ENCODE measurements at places on chromosomes 6 and 20. TPM values are rescaled to one million over a fixed set of nuclear protein-coding genes. Genes with fewer than 3 reads are reported as not detected.

OXT gene
- total RNA-seq = not detected

TTI1 gene
- 54.0 TPM for total RNA-seq

DNA sequence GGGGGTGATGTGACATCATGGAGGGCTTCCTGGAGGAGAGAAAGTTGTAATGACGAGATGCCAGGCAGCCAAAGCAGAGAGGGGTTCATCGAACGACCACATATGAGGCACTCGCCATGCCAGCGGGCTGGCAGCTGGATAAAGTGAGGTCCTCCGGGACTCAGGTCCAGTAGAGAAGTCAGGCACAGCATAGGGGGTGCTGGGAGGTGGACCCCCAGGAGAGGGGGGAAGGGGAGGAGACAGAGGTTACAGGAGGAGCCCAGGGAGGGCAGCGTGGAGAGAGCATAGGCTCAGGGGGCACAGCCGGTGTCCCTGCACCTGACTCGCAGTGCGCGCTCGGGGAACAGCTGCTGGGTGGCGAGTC, 174.7 kb downstream of the BMP7 start:
- no peak overlapping the region for H3K27ac ChIP-seq
- peaks cover 9% of the 10 kb centered on the region for H3K4me1 ChIP-seq
- peaks cover 13% of the 10 kb centered on the region for H3K36me3 ChIP-seq
- H3K27me3 ChIP-seq = peaks cover 95% of the 10 kb centered on the region
- no peak for DNase-seq

DNA sequence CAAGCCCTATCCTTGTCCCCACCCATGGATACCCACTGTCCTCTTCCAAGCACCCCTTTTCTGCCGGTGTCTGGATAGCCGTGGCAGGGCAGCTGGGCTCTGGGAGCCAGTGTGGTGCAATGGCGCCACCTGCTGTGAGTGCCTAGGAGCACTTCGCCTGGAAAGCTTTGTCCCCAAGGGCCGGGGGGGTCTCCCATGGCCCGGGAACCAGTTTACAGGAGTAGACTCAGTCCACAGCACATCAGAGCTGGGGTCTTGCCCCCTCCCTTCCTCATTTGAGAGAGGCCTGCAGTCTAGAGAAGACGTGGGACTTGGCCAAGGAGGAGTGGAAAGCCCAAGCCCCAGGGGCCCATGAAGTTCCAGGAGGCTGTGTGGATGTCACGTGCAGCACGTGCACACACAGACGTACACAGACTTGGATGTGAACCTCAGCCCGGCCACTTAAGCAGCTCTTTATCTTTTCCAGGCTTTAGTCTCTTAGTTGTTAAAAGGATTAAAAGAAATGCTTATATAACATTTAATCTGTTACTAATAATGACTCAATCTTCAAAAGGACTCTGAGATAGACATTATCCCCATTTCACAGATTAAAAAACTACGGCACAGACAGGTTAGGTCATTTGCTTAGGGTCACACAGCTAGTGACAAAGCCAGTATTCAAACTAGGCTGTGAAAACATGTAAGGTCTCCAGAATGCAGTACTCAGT, 40.9 kb upstream of the CDH22 start:
- no peak overlapping the region for H3K4me3 ChIP-seq
- peaks cover 14% of the 10 kb centered on the region for H3K27me3 ChIP-seq
- no peak overlapping the region for H3K27ac ChIP-seq
- DNase-seq = peak; percentile 74

GRCh38 chr6:27280540-27281000, 31.5 kb downstream of the POM121L2 start:
- H3K27me3 ChIP-seq = no peaks in the 10 kb centered on the region
- peaks cover 20% of the 10 kb centered on the region for H3K36me3 ChIP-seq
- H3K4me3 ChIP-seq = peak overlapping the region; percentile 93
- H3K27ac ChIP-seq = peak overlapping the region; percentile 97
- H3K4me1 ChIP-seq = peaks cover 8% of the 10 kb centered on the region
- peak; percentile 34 for DNase-seq

- DNase-seq = no peak
- no peaks in the 10 kb centered on the region for H3K36me3 ChIP-seq
- no peak overlapping the region for H3K4me3 ChIP-seq
- no peaks in the 10 kb centered on the region for H3K27me3 ChIP-seq
Observed at GRCh38 chr6:124522335-124522734, 439.9 kb upstream of the RNF217 start.

DNA sequence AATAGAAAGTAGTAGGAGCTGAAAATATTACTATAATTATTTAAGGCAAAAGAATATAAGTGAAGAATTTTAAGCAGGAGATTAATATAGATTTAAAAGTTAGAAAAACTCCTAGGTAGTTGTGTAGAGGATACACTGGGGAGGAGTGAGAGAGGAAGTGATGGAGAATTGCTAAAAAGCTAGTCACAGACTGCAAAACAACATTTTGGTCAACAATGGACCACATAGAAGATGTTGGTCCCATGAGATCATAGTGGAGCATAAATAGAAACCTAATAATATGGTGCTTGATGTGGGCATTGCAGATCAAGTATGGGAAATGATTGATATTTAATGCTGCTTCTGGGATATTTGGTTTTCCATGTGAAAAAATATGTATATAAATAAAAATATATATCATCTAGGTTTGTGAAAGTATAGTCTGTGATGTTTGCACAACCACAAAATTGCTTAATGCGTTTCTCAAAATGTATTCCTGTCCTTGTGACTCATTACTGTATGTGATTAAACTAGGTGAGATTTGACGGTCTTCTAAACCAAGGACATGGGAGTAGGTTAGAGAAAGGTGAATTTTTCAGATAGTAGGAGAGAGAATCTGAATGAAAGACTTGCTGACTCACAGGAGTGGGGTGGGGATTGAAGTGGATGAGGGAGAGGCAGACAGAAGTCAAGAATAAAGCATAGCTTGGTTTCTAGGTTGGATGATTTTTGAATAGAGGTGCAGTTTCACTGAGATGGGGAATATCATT, 174.0 kb downstream of the BCKDHB start:
- H3K27me3 ChIP-seq = no peaks in the 10 kb centered on the region
- DNase-seq = no peak
- H3K27ac ChIP-seq = no peak overlapping the region
- H3K4me1 ChIP-seq = peaks cover 9% of the 10 kb centered on the region

RPP21 gene
- total RNA-seq = 64.2 TPM

WFDC10B gene
- not detected for total RNA-seq

ENTPD6 gene
- 56.3 TPM for total RNA-seq

DNA sequence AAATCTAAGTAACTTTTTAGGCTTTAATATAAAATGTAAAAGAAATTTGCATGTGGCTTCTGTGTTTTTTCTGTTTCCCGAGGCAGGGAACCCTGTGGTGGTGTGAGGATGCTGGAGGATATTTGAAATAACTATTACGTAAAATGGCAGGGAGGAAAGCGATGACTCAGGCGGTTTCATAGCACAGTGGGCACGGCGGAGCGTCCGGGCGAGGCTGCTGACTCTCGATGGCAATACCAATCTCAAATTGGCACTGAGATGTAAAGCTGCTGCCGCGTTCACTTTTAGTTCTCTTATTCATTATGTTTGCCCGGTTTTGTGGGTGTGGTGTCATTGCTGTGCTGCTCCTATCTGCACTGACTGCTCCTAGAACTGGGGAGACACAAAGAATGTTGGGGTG, 254.3 kb downstream of the THBS2 start:
- H3K27me3 ChIP-seq = no peaks in the 10 kb centered on the region
- peak; percentile 31 for DNase-seq
- H3K36me3 ChIP-seq = no peaks in the 10 kb centered on the region
- no peak overlapping the region for H3K4me3 ChIP-seq
- no peak overlapping the region for H3K27ac ChIP-seq

- no peaks in the 10 kb centered on the region for H3K27me3 ChIP-seq
- peak overlapping the region; percentile 57 for H3K27ac ChIP-seq
- H3K4me3 ChIP-seq = no peak overlapping the region
- DNase-seq = no peak
- H3K4me1 ChIP-seq = peaks cover 47% of the 10 kb centered on the region
- peaks cover 10% of the 10 kb centered on the region for H3K36me3 ChIP-seq
Observed at GRCh38 chr20:53657732-53658131, 64.1 kb upstream of the ZNF217 start.

DNA sequence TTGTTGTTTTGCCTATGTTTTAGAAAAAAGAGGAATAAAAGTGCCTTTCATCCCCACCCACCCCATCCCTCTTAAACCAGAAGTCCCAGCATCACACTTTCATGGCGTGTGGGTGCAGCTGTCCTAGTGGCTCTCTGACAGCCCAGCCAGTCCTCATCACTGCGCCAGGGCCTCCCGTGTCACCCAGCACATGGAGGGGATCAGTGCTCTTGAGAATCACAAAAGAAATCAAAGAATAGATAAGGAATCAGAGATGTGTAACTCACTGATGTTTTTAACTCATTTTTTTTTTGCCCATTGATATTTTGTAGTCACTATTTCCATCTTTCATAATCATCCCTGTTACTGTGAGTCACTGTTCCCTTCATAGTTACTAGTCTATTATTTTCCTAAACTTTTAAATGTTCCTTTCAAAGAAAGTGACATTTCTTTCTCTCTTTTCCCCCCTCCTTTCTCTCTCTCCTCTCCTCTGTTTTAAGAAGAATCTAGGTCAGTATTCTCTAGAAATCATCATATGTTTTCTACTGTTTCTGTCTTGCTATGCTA, 78.6 kb downstream of the AIG1 start:
- DNase-seq = no peak
- no peaks in the 10 kb centered on the region for H3K27me3 ChIP-seq
- no peak overlapping the region for H3K27ac ChIP-seq

PLCG1 gene
- 91.1 TPM for total RNA-seq

- no peak overlapping the region for H3K27ac ChIP-seq
- H3K4me1 ChIP-seq = no peaks in the 10 kb centered on the region
- no peaks in the 10 kb centered on the region for H3K36me3 ChIP-seq
- DNase-seq = no peak
- H3K27me3 ChIP-seq = peaks cover 93% of the 10 kb centered on the region
Observed at GRCh38 chr20:51159303-51159702, 136.4 kb upstream of the KCNG1 start.

PI16 gene
- 0.32 TPM for total RNA-seq

DNA sequence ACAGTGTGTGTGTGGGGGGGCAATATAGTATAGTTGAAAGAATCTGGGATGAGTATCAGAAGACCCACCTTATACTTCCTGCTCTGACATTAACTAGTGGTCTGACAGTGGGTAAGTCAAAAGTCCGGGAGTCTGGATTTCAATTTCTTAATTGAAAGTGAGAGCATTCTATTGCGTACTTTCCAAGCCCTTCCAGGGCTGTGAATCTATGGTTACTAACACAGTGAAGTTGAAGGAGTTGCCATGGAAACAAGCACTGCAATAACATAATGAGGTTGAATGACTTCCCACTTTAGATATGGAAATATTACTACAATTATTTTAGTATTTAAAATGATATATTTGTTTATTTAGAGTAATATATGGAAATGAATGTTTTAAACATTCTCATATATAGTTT, 80.2 kb downstream of the MLIP start:
- H3K36me3 ChIP-seq = no peaks in the 10 kb centered on the region
- H3K27me3 ChIP-seq = no peaks in the 10 kb centered on the region
- no peak overlapping the region for H3K4me3 ChIP-seq
- no peak for DNase-seq
- no peak overlapping the region for H3K27ac ChIP-seq

All from Calu3 (cell line).